ENCODE measurements at places on chromosomes 5 and 9.

DNA sequence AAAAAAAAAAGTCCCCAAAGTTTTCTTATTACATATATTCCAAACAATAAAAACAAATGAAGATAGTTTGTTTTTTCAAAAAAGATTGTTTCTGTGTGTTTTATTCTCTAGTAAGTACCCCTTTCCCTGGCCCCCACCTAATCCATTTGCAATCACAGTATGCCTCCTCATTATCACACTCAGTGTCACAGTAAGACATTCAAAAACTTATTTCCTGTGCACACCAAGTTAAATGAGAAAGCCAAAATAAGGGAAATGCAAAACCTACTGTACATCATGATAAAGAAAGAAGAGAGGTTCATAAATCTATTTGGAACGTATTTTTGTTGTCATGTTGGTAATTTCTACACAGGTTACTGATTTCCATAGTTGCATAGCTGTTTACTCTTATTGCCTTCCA is 62.3 kb downstream of the ST8SIA4 start:
- no peak for DNase-seq

DNA sequence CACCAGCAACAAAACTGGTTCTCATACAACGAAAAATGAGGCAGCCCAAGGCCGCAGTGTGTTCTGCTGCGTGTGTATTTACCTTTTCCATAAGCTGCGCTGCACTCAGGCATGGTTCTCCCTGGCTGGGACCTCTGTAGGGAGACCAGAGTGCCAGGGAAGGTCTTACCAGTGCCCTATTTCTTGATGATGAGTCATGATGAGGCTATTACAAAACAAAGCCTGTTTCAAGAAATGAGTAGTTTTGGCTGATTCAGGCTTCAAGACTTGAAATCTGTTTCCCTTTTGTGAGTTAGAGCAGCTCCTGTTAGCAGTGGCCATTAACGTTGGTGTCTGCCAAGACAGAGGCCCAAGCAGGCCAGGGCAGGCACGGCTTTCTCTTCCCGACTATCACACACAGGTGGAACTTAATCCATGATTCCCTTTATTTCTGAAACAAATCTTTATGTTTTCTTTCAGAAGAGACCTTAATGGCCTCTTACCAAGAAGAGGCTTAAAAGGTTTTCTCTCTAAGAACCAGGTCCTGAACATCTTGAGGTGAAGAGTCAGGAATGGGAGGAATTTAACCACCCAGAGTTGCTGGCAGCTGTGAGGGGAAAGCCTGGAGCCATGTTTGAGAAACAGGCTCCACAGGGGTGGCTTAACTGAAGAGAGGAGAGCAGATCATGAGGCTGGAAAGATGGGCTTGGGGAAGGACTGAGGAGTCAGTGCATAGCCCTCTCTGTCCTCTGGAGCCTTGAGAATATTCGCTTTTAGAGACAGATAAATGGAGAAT is 41.4 kb upstream of the TIFAB start:
- peak; percentile 26 for DNase-seq

- DNase-seq, result no peak
Observed at GRCh38 chr5:143449772-143450171, 46.3 kb upstream of the NR3C1 start.

DNA sequence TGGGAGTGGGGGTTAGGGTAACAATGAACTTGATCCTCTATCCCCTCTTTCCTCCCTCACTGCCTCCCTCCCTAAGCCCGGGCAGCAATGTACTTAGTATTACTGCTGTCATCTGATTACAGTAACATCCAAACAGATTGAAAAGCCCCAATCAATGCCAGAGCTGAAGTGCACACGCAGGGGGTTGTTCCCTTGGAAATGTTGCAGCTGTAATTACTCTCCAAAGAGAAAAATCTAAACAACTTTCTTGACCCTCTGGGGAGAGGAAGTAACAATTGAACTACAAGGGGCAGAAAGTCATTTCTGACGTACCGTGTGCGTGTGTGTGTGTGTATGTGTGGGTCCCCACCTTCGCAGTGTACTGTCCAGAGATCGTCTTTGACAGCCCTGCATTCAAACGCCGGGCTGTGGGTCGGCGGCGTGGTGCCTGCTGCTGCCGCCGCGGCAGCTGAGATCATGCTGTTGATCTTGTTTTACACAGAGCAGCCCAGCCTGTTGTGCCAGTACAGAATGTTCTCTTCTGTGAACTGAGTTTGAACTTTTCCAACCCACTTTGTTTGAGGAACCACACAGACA is 66.0 kb upstream of the KLF9 start:
- DNase-seq, result no peak

DNA sequence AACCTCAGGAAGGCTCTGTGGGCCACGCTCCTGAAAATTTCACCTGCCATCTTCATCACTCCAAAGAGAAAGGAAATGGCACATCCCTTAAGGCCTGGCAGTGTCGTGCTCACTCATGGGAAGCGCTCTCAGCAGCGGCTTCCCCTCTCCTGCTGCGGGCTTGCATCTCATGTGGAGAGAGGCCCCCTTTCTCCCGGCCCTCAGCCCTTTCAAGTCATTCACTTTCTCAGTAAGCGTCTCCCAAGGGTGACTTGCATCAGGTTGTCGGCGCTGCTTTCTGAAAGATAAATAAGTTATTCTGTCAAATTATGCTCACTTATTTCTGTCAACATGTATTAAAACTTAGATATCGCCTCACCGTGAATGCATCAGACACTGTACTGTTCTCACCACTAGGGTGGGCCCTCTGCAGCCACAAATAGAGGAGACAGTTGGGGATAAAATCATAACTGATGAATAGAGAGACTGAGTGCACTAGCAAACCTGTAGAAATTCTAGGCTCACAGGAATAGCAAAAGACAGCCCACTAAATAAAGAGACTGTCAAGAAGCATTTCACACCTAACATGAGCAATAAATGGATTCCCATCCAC is 174.6 kb downstream of the RFK start:
- peak; percentile 45 for DNase-seq

DNA sequence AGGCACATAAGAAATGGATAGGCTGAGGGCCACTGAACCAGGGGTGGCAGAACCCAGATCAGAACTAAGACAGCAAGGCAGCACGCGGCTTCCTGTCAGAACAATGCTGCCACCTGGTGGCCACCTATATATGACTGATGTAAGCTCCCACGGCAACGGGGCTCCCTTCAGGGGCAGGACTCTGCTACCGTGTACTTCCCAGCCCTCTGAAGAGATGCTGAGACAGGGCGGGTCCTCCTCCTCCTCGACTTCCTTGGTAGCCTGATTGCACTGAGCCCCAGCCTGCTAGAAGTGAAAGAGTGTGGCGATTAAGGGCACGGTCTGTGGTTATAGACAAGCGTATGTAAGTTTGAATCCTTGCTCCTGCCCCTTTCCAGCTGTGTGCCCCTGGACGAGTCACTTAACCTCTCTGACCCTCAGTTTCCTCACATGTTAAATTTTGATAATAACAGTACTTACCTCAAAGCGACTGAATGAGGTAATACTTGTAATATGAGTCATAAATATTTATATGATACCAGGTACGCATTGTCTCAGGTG is 13.3 kb downstream of the RPS14 start:
- peak; percentile 92 for DNase-seq

GRCh38 chr9:129586685-129587084 is 34.2 kb downstream of the C9orf50 start:
- DNase-seq, result no peak

DNA sequence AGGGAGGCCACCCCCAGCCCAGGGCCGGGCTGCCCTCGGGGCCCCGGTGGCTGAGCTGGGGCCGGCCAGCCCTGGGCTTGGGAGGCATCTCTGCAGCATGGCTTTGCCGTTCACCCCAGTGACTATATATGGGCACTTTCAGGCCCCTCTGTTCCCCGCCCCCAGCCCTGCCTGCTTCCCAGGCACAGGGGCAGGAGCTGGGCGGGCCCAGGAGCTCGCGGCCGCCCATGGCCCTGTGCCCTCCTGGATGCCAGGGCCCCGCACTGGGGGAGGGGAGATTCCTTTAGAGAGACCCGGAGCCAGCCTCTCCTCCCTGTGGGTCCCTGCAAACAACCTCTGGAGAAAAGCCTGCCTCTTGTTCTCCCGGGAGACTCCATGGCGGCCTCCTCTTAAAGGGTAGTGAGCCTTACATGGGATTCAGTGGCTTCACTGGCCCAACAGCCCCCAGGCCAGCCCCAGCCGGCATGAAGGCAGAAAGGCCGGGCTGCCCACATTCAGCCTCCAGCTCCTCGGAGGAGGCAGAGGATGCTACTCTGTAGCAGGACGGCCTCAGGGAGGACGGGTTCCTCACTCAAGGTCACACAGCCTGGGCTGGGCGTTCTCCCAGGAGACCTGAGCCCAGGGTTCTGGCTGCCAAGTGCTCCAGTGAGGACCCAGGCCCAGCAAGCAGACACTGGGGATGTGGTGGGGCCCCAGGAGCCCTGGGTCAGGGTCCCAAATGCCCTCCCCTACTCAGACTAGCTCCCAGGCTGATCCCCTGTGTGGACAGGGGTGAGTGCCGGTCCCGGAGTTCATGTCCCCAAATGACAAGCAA is 4.1 kb downstream of the NACC2 start:
- no peak for DNase-seq

- no peak for DNase-seq
Observed at GRCh38 chr5:65332591-65332990, 149.1 kb downstream of the ADAMTS6 start.

DNA sequence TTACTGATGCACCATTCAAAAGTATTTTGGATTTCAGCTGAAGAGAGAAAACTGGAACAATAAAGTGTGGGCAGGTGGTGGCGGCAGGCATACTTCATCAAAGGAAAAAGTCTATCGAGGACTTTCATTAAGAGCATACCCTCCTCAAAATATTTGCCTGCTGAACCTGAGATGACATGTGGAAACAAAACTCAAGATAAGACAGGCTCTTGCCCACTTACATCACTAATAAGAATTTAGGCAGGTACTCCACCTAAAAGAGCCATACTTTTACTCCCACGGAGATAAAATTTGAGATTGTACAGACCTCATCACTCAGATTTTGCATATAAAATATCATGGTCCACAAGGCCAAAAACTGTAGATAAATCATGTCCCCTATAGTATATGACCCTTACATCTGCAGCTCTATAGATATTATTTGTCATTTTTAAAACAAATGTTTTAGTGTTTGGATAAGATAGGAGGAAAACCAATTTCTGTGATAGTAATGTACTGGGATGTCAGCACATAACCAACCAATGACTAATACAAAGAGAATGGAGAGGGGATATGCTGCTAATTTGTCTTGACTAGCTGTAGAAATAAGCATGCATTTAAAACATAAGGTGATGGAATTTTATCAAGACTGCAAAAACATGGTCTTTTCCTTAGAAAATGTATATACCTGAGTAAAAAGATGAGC is 730.6 kb upstream of the ZNF608 start:
- no peak for DNase-seq

DNA sequence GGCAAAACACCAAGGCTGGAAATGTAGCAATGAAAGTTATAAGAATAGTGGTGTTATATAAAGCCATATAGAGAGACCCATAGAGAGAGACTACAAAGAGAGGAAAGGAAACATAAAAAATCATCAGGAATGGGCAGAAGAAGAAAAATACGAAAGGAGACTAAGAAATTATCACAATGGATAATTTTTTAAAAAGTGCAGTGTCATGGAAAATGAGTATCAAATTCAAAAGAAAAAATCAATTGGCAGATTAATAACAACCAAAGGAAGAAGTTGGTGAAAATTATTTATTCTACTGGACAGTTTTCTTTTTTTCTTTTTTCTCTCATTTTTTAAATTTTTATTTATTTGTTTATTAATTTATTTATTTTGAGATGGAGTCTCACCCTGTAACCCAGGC is 1488.4 kb upstream of the WWC1 start:
- DNase-seq, result no peak

- no peak for DNase-seq
Observed at GRCh38 chr5:57932761-57933160, 450.1 kb upstream of the ACTBL2 start.

DNA sequence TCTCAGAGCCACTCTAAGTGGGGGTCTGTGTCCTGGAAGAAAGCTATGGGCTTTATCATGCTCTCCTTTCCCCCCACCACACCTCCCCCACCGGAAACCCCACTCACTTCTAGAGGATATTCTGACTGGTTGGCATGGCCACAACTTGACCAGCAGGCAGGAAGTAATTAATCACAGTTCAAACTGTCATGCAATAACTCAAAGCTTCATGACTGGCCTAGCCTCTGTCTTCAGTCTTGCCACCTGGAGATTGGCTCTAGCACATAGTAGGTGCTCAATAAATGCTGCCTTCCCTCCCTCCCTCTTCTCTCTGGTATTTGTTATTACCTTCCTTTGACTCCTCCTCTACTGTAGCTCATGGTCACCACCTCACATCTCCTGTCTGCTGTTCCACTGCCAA is 124.7 kb downstream of the GABBR2 start:
- no peak for DNase-seq

- no peak for DNase-seq
Observed at GRCh38 chr9:134732392-134733110, 90.9 kb downstream of the COL5A1 start.

- no peak for DNase-seq
Observed at GRCh38 chr9:129889941-129890717, 54.9 kb downstream of the USP20 start.

DNA sequence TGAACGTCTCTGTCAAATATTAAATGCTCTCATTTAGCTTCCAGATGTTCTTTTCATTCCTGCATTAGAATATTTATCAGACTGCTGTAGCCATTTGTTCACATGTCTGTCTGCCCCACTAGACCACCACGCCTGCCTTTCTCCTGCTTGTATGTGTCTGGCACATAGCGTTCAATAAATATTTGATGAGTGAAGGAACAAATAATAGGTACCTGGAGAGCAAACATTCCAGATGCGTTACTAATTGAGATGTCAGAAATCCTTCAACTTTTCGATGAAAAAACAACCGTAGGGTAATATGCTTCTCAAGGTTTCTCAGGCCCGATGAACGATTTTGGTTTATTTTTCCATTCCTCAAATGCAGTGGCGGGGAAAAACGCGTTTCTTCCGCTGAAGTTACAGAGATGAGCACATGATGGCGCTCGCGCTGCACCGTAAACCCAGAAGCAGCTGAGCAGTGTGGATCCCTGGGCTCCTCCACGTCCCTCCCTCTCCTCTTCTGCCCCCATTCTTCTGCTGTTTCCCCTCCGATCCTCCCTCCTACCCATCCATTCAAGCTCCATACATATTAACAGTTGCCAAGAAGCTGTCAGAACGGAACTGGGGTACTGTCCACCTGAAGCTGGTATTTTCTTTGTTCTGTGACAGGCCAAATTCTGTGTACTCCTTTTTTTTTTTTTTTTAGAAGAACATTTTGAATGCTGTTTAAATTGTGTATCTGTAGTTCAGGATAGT is 245.4 kb downstream of the MPDZ start:
- peak; percentile 47 for DNase-seq

DNA sequence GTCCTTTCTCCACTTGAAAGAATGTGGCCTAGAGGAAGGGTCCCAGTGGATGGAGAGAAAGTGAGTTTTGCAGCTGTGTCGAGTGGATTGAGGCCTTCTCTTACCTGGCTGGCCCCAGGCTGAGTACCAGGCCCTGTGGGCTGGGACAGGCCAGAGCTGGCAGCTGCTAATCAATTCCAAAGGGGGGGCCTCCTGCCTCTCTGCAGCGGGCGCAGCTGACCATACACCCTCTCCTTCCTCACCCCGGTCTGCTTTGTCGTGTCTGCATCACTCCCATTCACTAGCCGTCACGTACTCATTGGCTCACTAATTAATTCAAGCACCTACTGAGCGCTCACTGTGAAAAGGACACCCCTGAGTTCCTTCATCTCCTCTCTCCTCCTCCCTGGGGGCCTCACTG is 58.4 kb upstream of the PITX1 start:
- DNase-seq, result no peak

GRCh38 chr5:51385216-51385615 is 2.0 kb downstream of the ISL1 start:
- DNase-seq, result no peak

Data from Kasumi-1 (cell line).